ENCODE measurements at places on chromosomes 5 and 9.

- DNase-seq = no peak
These were observed 15.7 kb upstream of the FST start for GRCh38 chr5:53464722-53465121.

DNA sequence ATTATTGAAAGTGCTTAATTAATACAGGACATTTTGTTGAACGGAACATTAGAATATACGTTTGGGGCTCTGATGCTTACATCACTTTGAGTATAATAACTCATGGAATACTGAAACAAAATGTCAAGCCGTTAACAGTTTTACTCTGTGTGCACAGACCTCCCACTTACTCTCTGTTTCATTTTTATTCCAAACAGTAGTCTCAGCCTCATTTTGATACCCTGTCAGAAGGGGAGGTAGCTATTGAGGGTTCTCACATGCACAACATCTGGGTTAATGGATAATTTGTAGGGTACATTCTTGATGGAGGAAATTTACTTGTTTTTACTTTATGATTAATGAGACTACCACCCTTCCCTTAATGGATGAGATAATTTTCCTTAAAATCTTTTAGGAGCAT is 59.0 kb downstream of the SCAMP1 start:
- DNase-seq = no peak

- DNase-seq = no peak
These were observed 49.3 kb downstream of the SPRY4 start for GRCh38 chr5:142275496-142275895.

DNA sequence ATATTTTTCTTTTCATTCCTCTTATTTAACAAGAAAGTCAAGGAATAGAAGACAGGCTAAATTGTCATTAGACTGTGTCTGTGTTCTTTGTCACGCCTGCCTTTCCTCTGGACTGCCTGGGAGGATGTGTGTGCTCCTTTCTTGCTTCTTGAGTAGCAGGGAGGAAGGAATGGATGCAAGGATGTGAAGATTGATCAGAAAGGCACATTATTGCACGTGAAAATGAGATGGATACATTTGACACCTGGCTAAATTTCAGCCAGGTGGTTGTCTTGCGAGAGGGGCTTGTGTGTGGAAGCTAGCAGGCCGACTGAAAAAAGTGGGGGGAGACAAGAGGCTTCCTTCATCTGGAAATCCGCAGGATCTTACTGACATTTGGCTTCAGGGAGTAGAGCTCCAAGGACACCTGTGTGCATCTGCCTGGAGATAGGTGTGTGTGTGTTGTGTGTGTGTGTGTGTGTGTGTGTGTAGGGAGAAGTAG is 200.1 kb downstream of the MEF2C start:
- no peak for DNase-seq

- DNase-seq = no peak
These were observed 41.5 kb upstream of the KCNV2 start for GRCh38 chr9:2675834-2676233.

GRCh38 chr9:37729499-37729898 is 24.1 kb upstream of the TRMT10B start:
- no peak for DNase-seq

Data from stimulated activated CD8-positive, alpha-beta memory T cell treated with anti-CD3 and anti-CD28 coated beads, Interleukin-4, amount 100 ng/mL, for 48 hours (primary cell).